ENCODE measurements at places on chromosomes 16 and 17.

DNA sequence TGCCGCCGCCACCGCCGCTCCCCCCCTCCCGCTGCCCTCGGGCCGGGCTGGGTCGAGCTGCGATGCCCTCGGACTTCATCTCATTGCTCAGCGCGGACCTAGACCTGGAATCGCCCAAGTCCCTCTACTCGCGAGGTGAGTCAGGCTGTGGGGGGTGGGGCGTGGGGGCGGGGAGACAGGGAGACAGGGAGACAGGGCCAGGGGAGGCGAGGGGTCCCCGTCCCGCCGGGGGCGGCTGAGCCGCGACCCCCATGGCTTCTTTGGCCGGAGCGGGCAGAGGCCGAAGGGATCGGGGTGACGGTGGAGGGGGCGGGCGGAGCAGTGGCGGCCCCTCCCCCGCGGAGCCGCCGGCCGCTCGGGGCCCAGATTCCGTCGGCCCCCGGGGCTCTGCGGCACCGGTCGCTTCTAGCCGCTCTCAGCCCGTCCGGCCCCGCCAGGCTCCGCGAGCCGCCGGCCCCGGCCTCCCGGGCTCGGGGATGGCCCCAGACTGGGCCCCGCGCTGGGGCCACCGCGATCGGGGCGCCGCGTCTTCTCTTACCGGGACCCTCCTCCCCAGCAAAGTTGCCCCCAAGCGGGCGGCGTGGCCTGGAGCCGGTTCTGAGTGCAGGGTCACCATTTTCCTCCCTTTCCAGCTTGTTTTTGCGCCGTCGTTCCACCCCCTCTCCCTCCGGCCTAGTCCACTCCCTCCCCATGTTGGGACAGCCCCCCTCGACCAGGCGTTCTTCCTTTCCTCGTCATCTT, 644 bp downstream of the NFAT5 start:
- no peaks in the 10 kb centered on the region for H3K27me3 ChIP-seq
- peak; percentile 73 for ATAC-seq
- H3K4me1 ChIP-seq = peaks cover 58% of the 10 kb centered on the region
- no peaks in the 10 kb centered on the region for H3K36me3 ChIP-seq

- peak overlapping the region; percentile 87 for H3K4me3 ChIP-seq
- H3K27me3 ChIP-seq = no peaks in the 10 kb centered on the region
- H3K36me3 ChIP-seq = no peaks in the 10 kb centered on the region
- peak; percentile 34 for ATAC-seq
- peak overlapping the region; percentile 90 for H3K27ac ChIP-seq
- peaks cover 4% of the 10 kb centered on the region for H3K4me1 ChIP-seq
These were observed 874 bp downstream of the WWP2 start for GRCh38 chr16:69762814-69763598.

GRCh38 chr16:56303066-56303715, 111.9 kb downstream of the GNAO1 start:
- ATAC-seq = no peak
- H3K4me1 ChIP-seq = no peaks in the 10 kb centered on the region
- H3K4me3 ChIP-seq = no peak overlapping the region
- no peaks in the 10 kb centered on the region for H3K27me3 ChIP-seq
- H3K36me3 ChIP-seq = no peaks in the 10 kb centered on the region

GRCh38 chr17:27554911-27555310, 76.1 kb upstream of the LGALS9 start:
- no peaks in the 10 kb centered on the region for H3K27me3 ChIP-seq
- H3K4me3 ChIP-seq = no peak overlapping the region
- H3K27ac ChIP-seq = no peak overlapping the region

DNA sequence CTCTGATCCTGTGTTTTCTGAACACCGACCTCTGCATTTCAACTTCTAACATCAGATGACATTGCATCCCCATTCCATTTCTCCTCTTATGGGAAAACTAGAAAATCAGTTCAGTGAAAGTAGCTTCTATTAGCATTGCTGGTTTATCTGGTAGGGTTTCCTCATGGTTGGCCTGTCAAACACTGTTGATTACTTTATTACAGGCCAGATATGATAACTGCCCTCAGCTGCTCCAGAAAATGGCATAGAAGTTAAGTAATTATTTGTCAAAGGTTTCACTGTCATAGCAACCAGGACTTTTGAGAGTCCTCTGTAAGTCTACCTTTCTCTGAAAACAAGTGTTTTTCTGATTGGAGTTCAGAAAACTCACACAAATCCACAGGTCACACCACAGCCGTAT, 3.0 kb downstream of the GFOD2 start:
- no peaks in the 10 kb centered on the region for H3K27me3 ChIP-seq
- no peak overlapping the region for H3K4me3 ChIP-seq
- H3K4me1 ChIP-seq = no peaks in the 10 kb centered on the region
- no peak overlapping the region for H3K27ac ChIP-seq
- H3K36me3 ChIP-seq = no peaks in the 10 kb centered on the region

GRCh38 chr17:36731811-36732210, 130.4 kb downstream of the MRM1 start:
- peaks cover 87% of the 10 kb centered on the region for H3K27me3 ChIP-seq
- no peak overlapping the region for H3K4me3 ChIP-seq
- ATAC-seq = no peak
- H3K36me3 ChIP-seq = no peaks in the 10 kb centered on the region
- H3K4me1 ChIP-seq = no peaks in the 10 kb centered on the region
- no peak overlapping the region for H3K27ac ChIP-seq

GRCh38 chr16:22300427-22301071, 3.3 kb downstream of the POLR3E start:
- H3K4me1 ChIP-seq = peaks cover 5% of the 10 kb centered on the region
- H3K27ac ChIP-seq = peak overlapping the region; percentile 0
- no peaks in the 10 kb centered on the region for H3K36me3 ChIP-seq
- no peak overlapping the region for H3K4me3 ChIP-seq
- H3K27me3 ChIP-seq = no peaks in the 10 kb centered on the region
- no peak for ATAC-seq

- no peaks in the 10 kb centered on the region for H3K4me1 ChIP-seq
- no peaks in the 10 kb centered on the region for H3K27me3 ChIP-seq
- no peak for ATAC-seq
- no peak overlapping the region for H3K27ac ChIP-seq
These were observed 95.9 kb downstream of the RPTOR start for GRCh38 chr17:80640366-80641084.

DNA sequence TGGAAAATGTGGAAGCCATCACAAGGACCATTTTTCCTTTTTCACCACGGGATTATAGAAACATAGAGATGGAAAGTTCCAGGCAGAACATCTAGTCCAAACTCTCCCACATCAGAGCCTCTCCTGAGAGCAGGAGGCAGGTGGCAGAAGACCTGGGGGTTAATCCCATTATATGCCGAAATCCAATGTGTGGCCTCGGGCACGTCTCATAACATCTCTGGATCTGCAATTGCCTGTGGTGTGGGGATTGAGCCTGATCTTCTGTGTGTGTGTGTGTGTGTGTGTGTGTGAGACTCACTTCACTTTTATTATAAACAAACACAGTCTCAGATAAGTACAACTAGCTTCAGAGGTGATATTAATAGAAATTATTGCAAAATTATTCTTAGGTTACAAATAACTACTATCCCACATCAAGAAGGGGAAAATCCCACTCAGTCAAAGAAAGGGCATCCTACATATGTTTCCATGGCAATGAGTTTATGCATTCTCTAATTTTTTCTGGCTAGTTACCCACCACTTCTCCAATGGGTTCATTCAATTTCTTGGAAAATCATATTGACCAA, 199.1 kb downstream of the FOXL1 start:
- H3K4me3 ChIP-seq = no peak overlapping the region
- no peaks in the 10 kb centered on the region for H3K36me3 ChIP-seq
- ATAC-seq = no peak

DNA sequence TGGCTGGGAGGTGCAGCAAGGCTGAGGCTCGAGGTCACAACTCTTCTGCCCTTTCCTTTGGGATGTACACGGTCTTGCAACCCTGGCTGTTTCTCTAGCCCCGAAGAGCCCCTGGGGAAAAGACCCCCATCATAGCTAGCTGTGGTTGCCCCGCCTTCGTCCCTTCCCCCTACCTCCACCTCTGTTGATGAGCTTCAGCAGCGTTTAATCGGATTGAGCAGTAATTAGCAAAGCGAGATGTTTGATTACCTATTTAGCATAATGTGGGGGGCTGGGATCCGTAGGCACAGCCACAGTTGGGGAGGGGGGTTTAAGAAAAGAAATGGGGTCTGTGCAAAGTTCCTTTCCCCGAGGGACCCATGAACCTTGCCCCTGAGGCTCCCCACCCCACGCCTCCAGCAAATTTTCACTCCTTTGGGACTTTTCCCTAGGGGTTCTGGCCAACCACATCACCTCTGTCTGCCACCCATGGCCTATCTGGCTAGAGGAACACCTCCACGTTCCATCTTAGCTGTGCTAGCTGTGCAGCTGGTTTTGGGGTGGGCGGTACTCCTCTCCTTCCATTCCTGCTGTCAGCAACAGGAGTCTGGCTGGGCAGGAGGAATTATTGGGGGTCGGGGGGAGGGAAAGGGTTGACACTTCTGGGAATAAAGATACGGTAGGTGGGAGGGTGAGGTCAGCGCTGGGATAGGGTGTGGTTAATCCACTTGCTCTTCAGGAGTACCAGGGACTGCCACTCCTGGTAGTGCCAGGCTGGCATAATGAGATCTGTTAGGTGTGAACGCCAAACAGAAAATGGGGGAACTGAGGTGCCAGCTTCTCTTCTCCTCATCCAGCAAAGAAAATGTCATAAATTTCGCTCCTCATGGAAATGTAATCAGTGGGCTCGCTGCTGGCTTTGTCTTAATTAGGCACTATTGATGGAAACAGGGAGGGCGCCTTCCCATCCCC, 1.3 kb upstream of the DNAH2 start:
- no peaks in the 10 kb centered on the region for H3K36me3 ChIP-seq
- H3K4me3 ChIP-seq = peak overlapping the region; percentile 64
- ATAC-seq = no peak
- peaks cover 23% of the 10 kb centered on the region for H3K4me1 ChIP-seq
- H3K27ac ChIP-seq = peak overlapping the region; percentile 80

GRCh38 chr17:76889323-76889722, 21.1 kb downstream of the MGAT5B start:
- H3K36me3 ChIP-seq = no peaks in the 10 kb centered on the region
- no peaks in the 10 kb centered on the region for H3K4me1 ChIP-seq
- H3K27ac ChIP-seq = no peak overlapping the region

- no peak overlapping the region for H3K4me3 ChIP-seq
- no peaks in the 10 kb centered on the region for H3K36me3 ChIP-seq
- H3K27ac ChIP-seq = peak overlapping the region; percentile 79
- H3K27me3 ChIP-seq = no peaks in the 10 kb centered on the region
These were observed 25.6 kb downstream of the UNK start for GRCh38 chr17:75810216-75810615.

- no peaks in the 10 kb centered on the region for H3K4me1 ChIP-seq
- no peaks in the 10 kb centered on the region for H3K27me3 ChIP-seq
- no peaks in the 10 kb centered on the region for H3K36me3 ChIP-seq
- no peak for ATAC-seq
- H3K27ac ChIP-seq = no peak overlapping the region
- H3K4me3 ChIP-seq = no peak overlapping the region
These were observed 34.1 kb upstream of the CCR7 start for GRCh38 chr17:40599468-40599763.

DNA sequence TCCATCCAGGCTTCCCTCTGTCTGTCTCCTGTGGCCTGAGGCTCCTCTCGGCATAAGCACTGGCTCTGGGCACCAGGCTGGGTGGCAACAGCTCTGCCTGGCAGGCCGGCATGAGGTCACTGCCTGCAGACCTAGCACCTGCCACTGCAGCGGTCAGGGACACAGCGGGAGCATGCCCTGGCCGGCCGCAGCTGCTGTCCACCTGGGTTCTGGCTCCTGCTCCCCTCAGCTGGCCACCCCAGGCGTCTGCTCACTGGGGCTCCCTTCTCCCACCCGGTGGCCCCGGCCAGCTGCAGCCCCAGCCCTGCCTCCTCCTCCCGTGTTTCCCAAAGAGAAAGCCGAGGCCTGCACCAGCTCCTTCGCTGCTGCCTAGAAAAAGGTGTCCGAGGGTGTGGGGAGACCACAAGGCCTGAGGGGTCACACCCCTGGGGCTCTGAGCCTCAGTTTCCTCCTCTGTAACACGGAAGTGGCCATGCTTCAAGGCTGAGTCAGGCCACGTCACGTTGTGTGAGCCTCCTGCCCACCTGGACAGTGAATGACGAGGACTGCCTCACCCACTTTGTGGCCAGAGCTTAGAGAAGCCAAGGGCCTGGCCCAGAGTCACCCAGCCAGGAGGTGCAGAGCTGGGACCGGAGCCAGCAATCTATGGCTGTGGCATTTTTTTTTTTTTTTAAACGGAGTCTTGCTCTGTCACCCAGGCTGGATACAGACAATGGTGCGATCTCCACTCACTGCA, 6.7 kb downstream of the NTHL1 start:
- H3K4me3 ChIP-seq = no peak overlapping the region
- peak overlapping the region; percentile 90 for H3K27ac ChIP-seq

DNA sequence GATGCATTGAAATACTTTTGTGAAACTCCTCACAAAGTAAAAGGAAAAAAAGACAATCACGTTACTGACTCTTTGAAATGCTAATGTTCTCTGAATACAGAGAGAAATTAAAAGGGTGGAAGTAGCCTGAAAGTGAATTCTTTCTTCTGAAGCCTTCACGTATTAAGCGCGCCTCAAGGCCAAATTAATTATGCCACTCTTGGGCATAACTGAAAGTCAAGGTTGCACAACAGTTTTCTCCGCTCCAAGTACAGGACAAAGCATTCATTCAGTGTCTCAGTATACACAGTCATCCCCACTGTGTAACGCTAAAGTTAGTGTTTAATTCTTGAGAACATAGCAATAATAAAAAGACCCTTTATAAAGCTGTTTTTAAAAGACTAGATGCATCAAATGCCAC, 21.5 kb downstream of the PARN start:
- no peak overlapping the region for H3K27ac ChIP-seq
- no peaks in the 10 kb centered on the region for H3K4me1 ChIP-seq

- H3K4me1 ChIP-seq = peaks cover 5% of the 10 kb centered on the region
- no peak overlapping the region for H3K4me3 ChIP-seq
- H3K27me3 ChIP-seq = no peaks in the 10 kb centered on the region
- ATAC-seq = no peak
These were observed 74.8 kb downstream of the TANC2 start for GRCh38 chr17:63040816-63041215.

DNA sequence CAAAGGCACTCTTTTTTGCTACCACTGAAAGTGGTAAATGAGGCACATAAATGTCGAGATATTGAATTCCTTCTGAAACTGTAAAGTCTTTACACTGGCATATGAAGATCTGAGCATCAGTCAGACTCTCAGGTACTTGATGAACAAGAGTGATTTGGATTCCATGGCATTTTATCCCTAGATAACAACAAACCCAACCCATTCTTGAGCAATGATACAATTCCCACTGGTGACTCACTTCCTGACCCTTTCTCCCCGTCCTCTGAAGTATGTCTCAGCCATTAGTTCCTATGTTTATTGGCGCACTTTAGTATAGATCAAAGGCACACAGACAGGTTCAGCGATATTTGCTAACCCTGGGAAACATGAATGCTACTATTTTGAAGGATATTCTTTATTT, 147.0 kb upstream of the RBFOX1 start:
- H3K4me3 ChIP-seq = no peak overlapping the region
- ATAC-seq = no peak
- H3K27ac ChIP-seq = no peak overlapping the region
- no peaks in the 10 kb centered on the region for H3K4me1 ChIP-seq
- no peaks in the 10 kb centered on the region for H3K27me3 ChIP-seq
